ENCODE measurements at places on chromosomes 6 and 20.

GRCh38 chr6:155765275-155766194, 309.9 kb upstream of the NOX3 start:
- DNase-seq = peak; percentile 57

DNA sequence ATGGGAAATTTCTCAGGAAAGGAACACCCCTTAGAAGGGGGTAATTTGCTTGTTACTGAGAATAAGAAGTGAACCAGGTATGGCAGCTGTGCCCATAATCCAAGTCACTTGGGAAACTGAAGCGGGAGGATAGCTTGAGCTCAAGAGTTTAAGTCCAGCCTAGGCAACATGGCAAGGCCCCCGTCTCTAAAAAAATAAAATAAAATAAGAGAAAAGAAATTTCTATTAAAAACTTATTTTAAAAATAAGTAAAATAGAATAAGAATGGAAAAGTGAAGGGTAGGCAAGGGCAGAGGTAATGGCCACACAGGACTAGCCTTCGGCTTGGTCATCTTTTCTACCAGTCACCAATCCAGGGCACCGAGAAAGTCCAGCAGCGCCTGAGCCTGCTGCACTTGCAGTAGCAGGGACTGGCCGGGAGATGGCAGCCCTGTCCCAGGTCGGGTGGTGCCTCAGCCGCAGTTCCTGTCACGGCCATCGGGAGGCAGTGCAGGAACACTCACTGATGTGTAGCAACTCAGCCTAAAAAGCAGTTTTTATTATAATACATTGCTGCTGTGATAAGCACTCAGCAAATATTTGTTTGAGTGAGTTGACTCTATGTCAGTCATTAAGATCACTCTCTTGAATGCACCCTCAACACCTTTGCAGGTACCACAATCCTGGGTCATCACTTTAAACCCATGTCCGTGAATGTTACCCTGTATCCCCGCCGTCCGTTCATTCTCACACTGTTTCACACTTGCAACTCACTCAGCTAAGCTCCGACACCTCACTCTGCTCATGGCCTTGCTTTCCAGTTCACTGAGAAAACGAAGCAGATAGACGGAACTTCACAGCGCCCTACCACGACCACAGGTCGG, 23.2 kb upstream of the GCM1 start:
- peak; percentile 83 for DNase-seq

GRCh38 chr6:149823013-149823412, 41.1 kb downstream of the LRP11 start:
- DNase-seq = no peak

DNA sequence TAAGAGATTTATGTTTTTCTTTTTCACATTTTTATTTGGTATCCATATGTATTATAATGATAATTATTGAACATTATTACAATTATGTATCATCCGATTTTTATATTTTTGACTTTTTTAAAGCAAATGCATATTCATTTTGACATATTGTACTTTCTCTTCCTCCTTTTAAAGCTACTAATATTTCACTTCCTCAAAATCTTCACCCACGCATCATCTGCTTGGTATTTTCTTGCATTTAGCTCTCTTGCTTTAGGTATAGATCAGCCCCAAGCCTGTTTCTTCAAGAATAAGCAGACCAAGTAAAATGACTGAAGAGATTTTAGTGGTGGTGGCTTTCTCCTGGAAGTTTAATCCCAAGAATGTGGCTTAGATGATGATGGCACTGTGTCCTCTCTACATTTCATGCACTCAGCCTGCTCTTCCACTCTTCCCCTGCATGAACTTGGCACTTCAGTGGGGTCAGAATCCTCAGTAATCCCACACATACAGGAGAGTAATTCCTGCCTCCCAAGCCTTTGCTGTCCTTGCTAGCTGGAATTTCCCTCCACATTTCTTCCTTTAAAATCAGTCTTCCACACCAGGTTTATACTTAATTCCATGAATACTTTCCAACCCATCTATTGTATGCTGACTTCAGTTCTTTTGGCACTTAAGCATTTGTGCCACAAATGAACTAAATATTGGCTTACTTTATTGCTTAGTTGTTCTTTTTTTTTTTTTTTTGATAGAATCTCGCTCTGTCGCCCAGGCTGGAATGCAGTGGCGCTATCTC, 8.2 kb downstream of the NCOA7 start:
- DNase-seq = peak; percentile 18

GRCh38 chr6:100300221-100300736, 164.4 kb downstream of the SIM1 start:
- peak; percentile 96 for DNase-seq

DNA sequence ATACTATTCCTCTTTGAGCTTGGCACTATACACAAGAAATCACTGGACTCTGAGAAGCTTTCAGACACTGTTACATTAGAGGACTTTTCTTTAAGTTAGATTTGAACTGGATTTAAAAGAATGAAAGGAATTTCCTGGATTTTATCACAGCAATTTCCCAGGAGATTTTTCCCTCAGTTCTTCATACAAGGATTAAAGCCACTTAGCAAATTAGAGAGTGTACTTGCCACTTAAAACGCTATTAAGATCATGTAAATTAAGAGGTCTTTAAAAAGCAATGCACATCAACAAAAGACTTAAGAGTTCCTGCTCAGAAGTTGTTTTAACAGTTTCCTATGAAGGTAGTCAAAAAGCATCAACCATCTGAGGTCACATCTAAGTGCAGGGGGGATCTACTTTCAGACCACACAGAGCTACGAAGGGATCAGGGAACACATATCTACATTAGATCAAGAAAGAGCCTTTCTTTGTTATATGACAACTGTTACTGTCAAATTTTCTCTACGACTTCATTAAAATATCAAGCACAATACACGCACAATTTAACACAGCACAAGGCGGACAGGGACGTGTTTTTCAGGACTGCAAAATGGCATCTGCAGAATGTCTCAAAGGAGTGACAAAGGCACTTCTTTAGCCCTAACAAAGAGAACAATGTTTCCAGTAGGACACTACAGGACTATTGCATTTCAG, 65.8 kb downstream of the EPB41L2 start:
- peak; percentile 31 for DNase-seq

DNA sequence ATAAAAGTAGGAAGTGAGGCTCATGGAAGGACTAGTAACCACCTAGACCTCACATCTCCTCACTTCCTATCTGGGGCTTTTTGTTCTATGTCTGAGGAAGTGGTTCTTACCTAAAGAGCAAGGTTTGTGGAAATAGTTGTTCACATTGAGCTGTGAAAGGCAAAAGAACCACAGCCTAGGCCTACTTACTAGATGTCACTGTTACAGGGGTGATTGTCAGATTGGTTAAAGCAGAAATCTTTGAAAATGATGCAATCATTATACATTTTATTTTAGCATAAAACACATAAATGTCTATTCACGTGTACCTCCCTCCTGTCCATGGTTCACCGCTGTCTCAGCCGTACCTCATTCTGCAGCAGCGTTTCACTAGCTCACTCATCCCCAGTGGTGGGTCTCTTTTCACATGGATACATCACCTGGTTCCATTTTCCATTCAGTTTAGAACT, 268.8 kb downstream of the TMEM242 start:
- DNase-seq = no peak

- DNase-seq = no peak
These were observed 50.1 kb downstream of the CEP43 start for GRCh38 chr6:167049275-167049674.

GRCh38 chr20:59645761-59646171, 41.4 kb downstream of the PHACTR3 start:
- peak; percentile 7 for DNase-seq

- no peak for DNase-seq
These were observed 192.5 kb upstream of the MAN1A1 start for GRCh38 chr6:119542037-119542436.

- DNase-seq = peak; percentile 47
These were observed 2.3 kb downstream of the GNAS start for GRCh38 chr20:58854638-58855471.

- no peak for DNase-seq
These were observed 55.6 kb downstream of the KIAA0408 start for GRCh38 chr6:127403636-127404035.

- DNase-seq = no peak
These were observed 101.5 kb upstream of the SLC24A3 start for GRCh38 chr20:19110881-19111460.

DNA sequence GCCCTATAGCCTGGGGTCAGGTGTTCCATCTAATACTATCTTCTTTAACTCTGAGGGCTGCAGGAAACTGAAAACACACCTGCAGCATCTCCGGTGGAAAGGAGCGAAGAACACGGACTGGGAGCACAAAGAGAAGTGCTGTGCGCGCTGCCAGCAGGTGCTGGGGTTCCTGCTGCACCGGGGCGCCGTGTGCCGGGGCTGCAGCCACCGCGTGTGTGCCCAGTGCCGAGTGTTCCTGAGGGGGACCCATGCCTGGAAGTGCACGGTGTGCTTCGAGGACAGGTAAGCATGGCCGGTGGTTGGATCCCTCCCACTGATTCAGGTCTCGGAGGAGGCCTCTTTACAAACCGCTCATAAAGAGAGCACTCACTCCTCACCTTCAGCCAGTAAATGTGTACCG, 15.5 kb downstream of the SYTL3 start:
- DNase-seq = no peak

DNA sequence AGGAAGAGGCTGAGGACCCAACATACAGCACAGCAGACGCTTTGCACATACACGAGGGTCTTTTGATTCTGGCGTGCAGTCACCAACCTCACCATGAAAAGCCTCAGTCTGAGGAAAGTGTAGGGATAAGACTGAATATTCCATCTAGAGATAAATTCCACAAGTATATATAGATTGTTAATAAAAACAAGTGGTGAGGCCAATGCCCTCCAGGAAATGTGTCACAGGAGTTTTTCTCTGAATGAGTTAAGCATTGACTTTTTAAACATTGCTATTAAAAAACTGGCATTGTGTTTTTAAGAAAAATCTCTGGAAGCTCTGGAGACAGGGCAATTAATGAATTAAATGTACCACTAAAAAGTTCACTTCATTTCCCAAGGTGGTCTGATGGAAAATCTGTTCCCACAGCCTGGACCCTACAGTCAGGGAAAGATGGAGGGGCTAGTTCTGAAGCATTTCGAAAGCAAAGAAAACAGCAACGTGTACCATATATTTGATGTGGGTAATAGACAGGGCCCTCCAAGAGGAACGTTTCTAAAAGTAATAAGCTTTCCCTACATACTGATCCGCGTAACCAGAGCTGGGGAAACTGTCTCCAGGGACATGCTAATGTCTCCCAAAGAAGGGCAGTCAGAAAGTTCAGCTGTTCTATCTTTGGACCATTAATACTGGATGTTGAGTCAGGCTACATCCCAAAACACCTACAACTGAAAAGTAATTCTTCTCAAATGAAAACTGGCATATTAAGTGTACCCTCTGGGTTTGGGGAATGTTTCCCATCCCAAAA, 301.1 kb downstream of the FOXC1 start:
- DNase-seq = peak; percentile 12

GRCh38 chr20:36574366-36575135, 1.2 kb downstream of the TGIF2 start:
- DNase-seq = peak; percentile 69

GRCh38 chr6:2796861-2797260, 31.7 kb downstream of the WRNIP1 start:
- DNase-seq = no peak

GRCh38 chr6:7673063-7673536, 52.8 kb upstream of the BMP6 start:
- peak; percentile 88 for DNase-seq

GRCh38 chr6:133227344-133227743, 13.8 kb upstream of the EYA4 start:
- no peak for DNase-seq

DNA sequence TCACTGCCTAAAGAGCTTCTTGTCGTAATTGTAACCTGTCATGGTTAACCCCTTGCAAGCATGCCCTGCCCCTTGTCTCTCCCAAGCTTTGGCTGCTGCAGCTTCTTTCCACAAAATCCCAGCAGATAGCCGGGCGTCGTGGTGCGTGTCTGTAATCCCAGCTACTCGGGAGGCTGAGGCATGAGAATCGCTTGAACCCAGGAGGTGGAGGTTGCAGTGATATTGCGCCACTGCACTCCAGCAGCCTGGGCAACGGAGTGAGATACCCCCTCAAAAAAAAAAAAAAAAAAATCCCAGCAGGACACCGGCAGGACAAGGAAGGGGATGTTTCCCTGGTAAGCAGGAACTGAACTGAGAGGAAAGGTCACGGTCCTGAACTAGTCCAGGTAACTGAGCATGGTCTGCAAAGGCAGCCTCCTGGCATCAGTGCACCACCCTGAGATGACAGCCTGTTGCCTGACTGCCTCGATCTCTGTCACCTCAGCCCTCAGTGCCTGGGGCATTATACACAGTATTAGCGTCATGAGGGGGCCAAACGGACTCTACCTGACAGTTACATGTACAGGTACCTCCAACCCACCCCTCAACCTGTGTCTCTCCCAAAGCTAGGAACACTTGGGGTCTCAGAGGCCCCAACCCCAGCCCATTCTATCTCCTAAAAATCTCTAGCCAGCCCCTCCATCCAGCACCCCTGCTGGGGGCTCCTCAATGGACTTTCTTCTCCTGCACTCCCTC, 1.8 kb downstream of the LZTS3 start:
- no peak for DNase-seq

DNA sequence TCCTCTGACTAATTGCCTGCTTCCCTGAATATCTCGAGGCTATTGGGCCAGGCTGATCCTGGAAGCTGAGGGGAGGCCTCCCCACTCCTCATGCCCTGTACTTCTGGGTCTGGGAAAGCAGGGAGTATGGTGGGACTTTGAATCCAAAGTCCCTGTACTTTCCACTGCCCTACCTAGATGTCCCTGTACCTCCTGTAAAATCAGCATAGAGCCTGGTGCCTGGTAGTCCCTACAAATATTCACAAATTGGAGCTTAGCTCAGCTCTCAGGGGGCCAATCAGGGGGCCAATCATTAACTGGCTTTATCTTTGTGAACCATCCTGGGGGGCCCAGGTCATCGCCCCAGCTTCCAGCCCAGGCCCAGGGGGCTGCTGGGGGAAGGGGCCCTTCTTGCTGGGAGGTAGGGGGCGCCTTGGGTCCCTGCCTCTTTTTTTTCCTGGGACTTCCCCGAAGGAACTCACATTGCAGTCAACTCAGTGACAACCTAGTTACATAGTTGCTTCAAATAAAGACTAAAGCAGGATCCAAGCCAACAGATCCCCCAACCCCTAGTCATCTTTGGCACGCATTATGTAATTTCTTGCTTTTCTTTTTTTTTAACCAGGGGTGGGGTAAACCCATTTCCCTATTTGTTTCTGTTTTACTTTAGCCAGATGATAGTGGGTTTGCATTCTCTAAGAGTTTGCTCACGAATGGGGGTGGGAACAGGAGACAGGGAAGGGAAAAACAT, 6.9 kb upstream of the VEGFA start:
- no peak for DNase-seq

DNA sequence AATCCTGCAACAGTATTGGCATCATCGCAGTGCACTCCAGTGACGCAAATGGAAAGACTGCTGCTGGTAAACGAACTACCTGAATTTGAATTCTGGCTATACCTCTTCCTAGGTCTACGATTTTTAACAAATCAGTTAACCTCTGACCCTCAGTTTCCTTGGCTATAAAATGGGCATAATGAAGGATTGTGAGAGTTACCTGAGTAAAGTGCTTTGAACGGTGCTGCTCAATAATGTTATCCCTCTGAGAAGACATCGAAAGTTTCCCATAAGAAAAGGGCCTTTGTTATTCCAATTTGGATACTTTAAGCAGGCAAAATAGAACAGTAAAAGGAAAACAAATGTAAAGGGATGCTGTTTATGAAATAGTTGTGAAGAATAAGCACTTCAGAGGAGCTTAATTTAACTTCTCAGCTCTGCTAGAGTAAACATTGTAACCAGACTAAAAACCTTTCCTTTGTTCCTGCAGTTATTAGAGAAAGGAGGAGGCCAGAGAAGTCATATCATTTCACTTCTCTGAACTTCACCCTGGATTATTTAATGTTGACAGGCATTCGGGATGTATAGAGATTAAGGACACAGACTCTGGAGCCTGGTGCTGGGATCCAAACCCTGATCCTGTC, 5.8 kb downstream of the SGK1 start:
- no peak for DNase-seq

GRCh38 chr6:1594445-1595200, 15.1 kb upstream of the FOXC1 start:
- DNase-seq = no peak
